ENCODE measurements at places on chromosomes 12 and 14. TPM values are rescaled to one million over a fixed set of nuclear protein-coding genes. Genes with fewer than 3 reads are reported as not detected.

JKAMP gene
- 197 TPM for total RNA-seq

TAS2R31 gene
- total RNA-seq, result 0.97 TPM

TBX3 gene
- 25.1 TPM for total RNA-seq

DNA sequence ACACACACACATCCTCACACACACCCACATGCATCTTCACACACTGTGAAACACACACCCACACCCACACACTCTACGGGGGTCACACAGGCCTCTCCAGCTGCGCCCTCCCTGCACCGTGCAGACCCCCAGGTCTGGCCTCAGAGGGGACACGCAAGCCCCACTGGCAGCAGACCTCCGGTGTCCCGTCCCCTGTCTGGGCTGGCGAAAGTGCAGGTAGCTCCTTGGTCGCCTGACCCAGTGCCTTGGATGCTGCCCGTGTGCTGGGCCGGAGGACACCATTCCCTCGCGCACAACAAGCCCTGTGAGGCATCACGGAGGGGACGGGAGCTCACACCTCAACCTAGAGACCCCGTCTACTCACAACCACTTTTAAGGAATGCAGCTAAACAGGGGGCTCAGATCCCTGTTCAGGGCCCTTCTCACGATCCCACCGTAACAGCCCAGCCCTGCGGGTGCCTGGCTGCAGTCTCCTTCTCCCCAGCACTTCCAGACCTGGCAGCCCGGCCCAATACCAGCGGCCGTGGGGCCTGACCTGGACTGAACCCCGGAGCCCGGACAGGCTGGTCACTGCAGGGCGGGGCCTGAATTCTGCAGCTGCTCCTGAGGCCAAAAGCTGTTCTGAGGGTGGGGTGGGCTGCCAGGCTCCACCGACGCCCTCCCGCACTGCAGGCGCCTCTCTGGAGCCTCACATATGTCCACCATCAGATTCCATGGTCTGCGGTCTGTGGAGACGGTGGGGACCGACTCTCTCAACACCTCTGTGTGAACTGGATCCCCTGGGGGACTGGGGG lies 42.1 kb upstream of the FZD10 start:
- H3K27me3 ChIP-seq, result no peaks in the 10 kb centered on the region
- no peaks in the 10 kb centered on the region for H3K4me1 ChIP-seq
- H3K4me3 ChIP-seq, result no peak overlapping the region
- no peak for DNase-seq
- H3K27ac ChIP-seq, result no peak overlapping the region

- H3K27ac ChIP-seq, result peak within 1 kb of the TSS; percentile 91
- peak; percentile 99 for DNase-seq
- no peaks in the 10 kb centered on the region for H3K27me3 ChIP-seq
- no peaks in the 10 kb centered on the region for H3K36me3 ChIP-seq
These were observed at the start of gene BRMS1L for GRCh38 chr14:35826218-35826951. Gene BRMS1L, plus strand, starts transcription at chr14:35826338. Its CDS starts 179 bp downstream, at chr14:35826517.

- peak; percentile 39 for DNase-seq
- no peaks in the 10 kb centered on the region for H3K4me1 ChIP-seq
- no peak overlapping the region for H3K4me3 ChIP-seq
- no peaks in the 10 kb centered on the region for H3K27me3 ChIP-seq
- H3K27ac ChIP-seq, result no peak overlapping the region
These were observed 49.4 kb downstream of the DYNC1H1 start for GRCh38 chr14:102013669-102014200.

Data from GM23248 (cell line).